ENCODE measurements at places on chromosomes 12 and 14.

GRCh38 chr12:92696216-92696615 lies 6.6 kb upstream of the PLEKHG7 start:
- DNase-seq = no peak

- DNase-seq = no peak
Measured at GRCh38 chr14:101131451-101131916, 228.0 kb upstream of the RTL1 start.

DNA sequence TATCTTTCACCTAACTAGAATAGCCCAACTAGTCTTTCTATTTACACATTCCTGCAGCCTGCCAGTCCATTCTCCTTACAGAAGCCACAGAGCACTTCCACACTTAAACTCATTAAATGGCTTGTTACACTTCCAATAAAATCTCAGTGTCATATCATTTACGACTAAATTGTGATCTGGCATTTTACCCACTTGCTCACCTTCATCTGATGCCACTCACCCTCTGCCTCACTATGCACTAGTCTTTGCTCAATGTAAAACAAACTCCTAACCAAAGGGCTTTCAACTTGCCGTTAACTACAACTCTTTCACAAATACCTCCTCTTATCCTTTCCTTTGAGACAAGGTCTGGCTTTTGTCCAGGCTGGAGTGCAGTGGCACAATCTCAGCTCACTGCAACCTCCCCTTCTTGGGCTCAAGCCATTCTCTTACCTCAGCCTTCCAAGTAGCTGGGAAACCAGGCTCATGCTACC lies 24.1 kb downstream of the YAF2 start:
- no peak for DNase-seq

GRCh38 chr14:57382283-57382682 lies 8.1 kb upstream of the NAA30 start:
- no peak for DNase-seq

DNA sequence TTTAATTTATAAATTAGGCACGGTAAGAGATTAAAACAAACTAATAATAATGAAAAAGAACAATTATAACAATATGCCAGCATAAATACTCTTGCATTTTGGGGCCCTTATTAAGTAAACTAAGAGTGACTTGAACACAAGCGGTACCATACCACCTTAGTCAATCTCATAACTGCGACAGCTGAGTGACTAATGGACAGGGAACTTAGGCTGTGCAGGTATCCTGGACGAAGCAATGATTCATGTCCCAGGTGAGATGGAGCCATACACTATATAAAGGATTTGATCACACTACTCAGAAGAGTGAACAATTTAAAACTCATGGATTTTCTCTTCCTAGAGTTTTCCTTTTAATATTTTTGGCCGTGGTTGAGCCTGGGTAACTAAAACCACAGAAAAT lies 4.3 kb downstream of the KLRC4 start:
- no peak for DNase-seq

GRCh38 chr14:104597576-104597975 lies 7.0 kb downstream of the TMEM179 start:
- no peak for DNase-seq

- DNase-seq = no peak
Measured at GRCh38 chr14:104224506-104225277, 86.3 kb downstream of the KIF26A start.

- no peak for DNase-seq
Measured at GRCh38 chr14:32370714-32371113, 41.6 kb downstream of the AKAP6 start.

DNA sequence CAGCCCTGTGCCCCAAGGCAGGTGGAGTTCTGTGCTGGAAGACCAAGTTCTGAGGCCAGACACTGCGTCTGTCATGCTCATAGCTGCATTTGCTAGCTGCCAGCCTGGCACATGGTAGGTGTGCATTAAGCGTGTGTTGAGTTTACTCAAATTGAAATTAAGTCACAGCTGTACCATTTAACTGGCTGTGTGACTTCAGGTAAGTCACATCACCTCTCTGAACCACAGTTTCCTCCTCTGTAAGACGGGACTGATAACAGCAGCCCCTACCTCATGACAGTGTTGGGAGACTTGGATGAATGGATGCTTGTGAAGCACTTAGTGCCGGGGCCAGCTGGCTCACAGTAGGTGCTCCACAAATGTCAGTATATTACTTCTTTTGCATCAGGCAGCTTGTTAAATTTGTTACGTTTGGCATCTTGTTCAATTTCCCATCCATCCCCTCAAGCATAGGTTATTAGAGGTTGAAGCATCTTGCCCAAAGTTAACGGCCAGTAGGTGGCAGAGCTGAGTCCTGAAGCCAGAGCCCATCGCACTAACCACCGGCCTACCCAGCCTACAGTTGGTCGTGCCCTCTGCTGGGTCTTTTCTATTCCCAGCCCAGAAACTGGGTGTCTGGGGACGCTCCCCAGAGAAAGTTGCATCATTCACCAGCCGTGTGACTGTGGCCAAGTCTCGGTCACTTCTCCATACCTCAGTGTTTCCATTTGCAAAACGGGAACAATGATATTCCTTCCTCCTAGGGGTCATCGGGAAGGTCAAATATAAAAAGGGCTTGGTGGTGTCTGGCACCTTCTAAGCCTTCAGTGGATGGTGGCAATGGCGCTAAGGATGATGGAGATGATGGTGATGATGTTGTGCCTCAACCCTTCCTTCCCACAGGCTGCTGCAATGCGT lies 4.5 kb downstream of the DAO start:
- peak; percentile 44 for DNase-seq

GRCh38 chr12:71492604-71493003 lies 53.0 kb downstream of the LGR5 start:
- no peak for DNase-seq

- no peak for DNase-seq
Measured at GRCh38 chr12:132375747-132376463, 46.5 kb upstream of the GALNT9 start.

DNA sequence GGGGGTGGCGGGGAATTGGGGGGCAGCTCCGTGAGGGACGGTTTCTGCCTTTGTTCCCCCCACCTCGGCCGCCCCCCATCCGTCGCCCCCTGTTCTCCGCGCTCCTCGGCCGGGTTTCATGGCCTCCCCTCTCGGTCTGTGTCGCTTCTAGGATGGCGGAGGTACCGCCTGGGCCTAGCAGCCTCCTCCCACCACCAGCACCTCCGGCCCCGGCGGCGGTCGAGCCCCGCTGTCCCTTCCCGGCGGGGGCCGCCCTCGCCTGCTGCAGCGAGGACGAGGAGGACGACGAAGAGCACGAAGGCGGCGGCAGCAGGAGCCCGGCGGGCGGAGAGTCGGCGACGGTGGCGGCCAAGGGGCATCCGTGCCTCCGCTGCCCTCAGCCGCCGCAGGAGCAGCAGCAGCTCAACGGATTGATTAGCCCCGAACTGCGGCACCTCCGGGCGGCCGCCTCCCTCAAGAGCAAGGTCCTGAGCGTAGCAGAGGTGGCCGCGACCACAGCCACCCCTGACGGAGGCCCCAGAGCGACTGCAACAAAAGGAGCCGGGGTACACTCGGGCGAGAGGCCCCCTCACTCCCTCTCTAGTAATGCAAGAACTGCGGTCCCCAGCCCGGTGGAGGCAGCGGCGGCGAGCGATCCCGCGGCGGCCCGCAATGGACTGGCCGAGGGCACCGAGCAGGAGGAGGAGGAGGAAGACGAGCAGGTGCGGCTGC lies 575 bp downstream of the NAA30 start:
- no peak for DNase-seq

DNA sequence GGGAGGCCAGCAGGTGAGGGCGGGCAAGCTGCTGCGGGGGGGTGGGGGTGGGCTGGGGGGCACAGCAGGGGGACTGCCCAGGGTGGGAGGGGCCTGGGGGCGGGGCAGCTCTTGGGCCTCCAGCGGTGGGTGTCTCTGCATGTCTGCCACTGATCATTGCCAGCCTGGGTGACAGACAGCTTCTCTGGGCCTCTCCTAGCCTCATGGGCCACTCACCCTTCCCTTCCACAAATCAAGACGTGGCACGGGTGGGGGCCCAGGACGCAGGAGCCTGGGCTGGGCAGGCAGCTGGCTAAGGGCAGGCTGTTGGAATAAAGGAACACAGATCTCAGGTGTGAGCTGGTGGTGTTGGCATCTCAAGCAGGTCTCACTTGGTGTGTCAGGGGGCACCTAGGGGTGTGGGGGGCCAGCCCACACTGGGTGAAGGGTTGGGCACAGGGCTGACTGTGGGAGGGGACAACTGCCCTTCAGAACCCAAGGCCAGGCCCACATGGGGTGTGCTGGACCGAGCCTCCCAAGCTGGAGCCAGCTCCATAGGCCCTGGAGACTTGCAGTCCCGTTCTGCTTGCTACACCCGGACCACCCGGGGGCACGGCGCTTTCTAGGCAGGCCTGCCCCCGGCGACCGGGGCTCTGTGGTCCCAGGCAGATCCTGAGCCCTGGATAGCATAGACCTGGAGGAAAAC lies 3.0 kb downstream of the TEDC1 start:
- DNase-seq = no peak

DNA sequence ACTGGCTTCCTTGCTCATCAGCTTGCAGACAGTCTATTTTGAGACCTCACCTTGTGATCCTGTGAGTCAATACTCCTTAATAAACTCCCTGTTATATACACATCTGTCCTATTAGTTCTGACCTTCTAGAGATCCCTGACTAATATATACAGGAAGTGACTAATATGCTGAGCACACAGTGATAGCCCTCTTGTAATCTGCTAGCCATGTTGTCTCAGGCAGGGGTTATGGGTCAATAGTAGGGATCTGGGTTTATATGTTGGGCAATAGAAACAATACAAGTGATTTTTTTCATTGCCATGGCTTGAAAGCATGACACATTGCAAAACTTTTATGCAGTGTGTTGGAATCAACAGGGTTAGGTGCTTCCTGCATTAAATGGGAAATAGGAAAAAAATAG lies 562.2 kb downstream of the GALC start:
- no peak for DNase-seq

DNA sequence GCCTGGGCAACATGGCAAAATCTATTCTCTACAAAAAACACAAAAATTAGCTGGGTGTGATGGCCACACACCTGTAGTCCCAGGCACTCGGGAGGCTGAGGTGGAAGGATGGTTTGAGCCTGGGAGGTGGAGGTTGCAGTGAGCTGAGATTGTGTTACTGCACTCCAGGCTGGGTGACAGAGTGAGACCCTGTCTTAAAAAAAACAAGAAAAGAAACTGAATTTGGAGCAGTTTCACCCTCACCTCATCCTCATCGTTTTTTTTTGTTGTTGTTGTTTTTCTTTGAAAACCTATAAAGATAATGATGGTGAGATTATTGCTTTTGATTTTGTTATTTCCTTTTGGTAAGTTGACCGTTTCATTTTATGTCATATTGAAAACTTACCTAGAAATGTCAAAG lies 60.7 kb downstream of the SLC38A6 start:
- no peak for DNase-seq

DNA sequence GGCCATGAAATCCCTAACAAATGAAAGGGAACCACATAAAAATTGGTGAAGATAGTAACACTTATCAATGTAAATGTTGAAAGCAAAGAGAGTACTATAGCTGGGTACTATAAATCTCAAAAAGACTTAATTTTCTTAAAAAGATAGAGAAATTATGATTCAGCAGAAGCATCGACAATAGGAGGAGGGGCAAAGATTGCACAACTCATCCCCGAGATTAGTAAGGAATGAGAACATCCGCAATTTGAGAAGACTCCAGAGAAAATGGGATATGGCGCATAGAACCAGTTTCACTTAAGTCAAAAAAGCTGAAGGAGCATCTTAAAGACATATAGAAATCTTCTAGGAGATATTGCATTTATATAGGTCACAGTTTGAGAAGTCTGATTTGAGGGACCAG lies 220.2 kb upstream of the SLC16A7 start:
- DNase-seq = no peak

- no peak for DNase-seq
Measured at GRCh38 chr14:103739793-103740501, 24.3 kb downstream of the ZFYVE21 start.

DNA sequence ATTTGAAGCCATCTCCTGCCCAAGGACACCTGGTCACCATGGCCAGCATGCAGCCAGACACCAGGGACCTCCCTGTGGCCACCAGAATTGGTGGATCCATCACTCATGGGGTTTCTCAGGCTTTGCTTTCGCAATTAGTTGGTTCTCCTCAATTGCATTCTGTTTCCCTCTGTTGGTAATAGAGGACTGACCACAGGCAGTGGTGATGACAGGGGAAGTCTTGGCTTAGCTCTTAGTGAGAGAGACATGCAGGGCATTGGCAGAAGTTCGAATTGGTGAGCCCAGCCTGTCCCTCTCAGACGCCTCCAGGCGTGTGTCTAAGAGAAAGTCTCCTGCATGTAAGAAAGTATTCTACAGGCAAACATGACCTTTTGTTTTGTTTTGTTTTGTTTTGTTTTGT lies 21.3 kb downstream of the HCAR2 start:
- no peak for DNase-seq

GRCh38 chr12:116832353-116832752 lies 48.9 kb downstream of the HRK start:
- DNase-seq = no peak

DNA sequence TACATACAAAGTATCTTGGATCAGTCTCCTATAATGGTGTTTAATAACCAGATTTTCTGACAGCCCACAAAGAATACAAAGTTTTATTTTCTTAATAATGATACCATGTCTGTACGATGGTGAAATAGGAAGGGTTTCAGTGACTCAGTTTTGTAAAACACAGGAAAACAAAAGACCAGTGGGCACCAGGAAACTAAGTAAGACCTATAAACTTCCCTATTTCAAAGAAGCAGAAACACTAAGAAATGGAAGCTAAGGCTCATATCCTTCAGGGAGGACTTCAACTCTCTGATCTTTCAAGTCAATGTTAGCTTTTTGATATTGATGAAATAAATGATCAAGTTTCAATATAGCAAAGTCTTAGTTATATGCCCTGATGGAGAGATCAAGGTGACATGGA lies 196.0 kb downstream of the DUSP6 start:
- no peak for DNase-seq

DNA sequence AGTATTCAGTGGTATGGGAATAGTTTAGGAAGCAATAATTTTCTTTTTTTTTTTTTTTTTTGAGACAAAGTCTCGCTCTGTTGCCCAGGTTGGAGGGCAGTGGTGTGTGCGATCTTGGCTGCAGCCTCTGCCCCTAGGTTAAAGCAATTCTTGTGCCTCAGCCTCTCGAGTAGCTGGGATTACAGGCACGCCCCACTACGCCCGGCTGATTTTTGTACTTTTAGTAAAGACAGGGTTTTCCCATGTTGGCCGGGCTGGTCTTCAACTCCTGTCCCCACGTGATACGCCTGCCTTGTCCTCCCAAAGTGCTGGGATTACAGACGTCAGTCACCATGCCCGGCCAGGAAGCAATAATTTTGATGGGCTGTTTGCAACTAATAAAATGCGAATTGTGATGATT lies 62.1 kb downstream of the ATG14 start:
- no peak for DNase-seq

GRCh38 chr12:57487597-57488401 lies at the start of gene MARS1:
Gene MARS1, plus strand, starts transcription at chr12:57488068. Its CDS starts 23 bp downstream, at chr12:57488091.
- peak; percentile 80 for DNase-seq

DNA sequence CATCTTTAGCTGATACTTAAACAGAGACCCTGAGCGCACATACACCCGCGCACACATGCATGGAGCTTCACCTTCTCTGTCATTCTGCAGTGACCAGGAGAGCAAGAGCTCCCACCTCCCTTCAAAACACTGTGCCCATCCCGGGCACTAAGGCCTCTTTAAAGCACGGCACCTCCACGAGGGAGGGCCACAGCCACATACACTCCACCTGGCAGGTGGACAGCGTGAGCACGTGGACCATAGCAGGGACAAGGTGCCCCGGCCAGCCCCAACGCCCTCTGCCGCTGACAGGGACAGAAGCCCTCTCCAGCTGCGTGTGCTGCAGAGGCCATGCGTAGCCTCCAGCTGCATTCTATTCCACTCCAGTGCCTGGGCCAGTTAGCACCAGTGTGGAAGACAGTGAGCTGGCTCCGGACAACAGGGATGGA lies 5.4 kb downstream of the GAPDH start:
- no peak for DNase-seq

GRCh38 chr12:559906-560455 lies 100.2 kb downstream of the B4GALNT3 start:
- no peak for DNase-seq
